NCI-H524 treated with DMSO at 0.1 percent for 48 hours (cell line): ENCODE measurements at places on chromosomes 6 and 20.

DNA sequence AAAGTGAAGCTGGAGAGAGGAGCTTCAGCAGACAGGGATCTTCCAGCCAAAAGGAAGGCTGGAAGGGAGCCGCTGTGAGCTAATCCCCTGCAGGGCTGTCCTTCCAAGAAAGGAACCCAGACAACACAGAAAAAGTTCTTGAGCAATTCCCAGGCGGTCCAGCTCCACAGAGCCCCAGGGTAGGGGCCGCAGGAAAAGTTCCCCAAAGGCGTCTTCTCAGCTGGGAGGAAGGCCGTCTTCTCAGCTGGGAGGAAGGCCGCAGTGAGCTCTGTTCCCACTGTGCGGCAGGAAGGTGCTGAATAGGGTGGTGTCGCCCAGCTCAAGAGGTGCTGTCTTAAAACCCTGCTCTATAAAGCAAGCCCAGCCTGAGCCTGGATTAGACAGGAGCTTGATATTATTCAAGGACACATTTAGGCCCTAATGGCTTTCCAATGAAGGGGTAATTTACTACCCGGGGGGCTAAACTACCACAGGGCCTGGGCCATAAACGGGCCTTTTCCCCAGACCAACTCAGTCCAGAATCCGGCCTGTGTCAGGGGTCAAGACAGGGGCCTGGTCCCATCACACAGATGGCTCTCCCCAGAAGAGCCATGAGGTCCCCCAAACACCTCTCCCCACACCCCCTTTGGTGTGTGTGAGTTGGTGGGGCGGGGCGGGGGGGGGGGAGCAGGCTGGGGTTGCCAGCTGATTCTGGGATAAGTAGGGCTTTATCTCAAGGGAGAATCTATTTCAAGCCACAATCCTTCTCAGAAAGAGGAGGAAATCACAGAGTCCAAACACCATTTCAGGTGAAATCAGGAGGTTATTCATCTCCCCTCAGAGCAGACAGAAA, 103.6 kb downstream of the NOL4L start:
- DNase-seq = no peak

DNA sequence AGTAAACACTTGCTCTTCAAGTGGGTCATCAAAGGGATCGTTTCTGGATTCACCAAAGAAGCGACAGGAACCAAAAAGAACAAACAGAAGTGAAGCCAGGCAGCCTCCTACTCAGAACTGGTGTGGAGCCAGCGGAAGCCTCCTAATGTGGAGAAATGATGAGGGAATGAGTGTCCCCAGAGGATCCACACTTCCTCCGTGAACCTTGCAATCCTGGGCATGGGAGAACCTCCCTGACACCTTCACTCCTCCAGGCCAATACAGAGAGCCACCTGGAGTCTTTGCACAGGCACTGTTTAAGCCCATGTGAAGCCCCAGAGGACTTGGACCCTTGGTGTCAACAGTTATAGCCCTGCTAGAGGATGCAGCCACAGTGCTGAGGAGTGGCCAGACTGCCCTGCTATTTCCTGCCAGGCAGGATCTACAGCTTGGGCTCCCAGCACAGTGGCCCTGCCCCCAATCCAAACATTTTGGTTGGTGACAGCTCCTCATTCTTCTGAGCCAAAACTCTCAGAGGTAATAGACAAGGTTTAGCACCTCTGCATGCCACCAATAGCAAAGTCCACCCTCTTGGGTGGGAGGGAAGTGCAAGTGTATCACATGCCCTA, 23.2 kb upstream of the SERINC1 start:
- no peak for DNase-seq

GRCh38 chr20:38196592-38196991, 31.5 kb upstream of the TGM2 start:
- DNase-seq = no peak

DNA sequence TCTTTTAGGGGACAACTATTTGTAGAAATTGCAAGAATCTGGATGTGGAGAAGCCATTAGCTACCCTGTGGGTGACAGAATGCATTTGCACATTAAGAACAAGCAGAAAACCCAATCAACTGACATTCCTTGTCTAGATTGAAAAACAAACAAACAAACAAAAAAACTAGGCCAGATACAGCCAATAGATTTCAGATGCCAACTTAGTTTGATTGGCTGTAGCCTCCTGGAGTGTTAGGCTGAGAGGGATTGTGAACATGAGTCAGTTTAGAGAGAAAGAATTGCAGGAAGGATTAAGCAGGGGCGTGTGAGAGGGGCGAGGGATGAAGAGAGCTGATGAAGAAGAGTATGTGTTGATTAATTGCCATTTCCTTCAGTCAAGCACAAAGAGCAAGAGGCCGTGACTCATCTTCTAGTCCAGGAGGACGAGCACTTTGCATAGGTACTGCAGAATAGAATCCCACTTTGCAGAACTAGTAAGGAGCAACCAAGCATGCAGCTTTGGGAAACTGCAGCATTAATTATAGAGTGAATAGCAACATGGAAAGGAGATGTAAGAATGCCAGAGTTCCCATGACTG, 188.0 kb upstream of the RAB32 start:
- no peak for DNase-seq

DNA sequence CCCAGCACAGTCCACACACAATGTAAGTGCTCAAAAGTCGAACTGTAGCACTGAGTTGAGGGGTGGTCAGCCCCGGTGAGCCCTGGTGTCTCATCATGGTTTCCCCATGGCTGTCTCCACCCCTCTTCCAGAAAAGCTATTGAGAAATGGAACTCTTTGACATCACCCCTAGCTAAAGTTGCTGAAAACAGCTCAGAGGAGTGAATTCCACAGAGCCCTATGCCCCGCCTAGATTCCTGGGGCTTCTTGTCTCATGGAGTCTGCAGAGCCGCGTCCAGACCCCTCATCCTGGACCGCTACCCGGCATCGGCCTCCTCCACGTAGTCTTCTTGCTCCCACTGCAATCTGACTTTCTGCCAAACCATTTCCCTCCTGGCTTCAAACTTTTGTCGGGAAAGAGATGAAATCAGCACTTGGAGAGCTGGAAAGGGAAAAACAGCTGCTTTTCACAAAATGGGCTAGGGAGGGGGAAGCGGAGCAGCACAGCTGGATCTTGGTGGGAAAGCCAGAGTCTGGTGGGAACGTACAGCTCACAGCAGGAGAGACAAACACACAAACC, 132.2 kb downstream of the SNX5 start:
- DNase-seq = no peak

- no peak for DNase-seq
Measured at GRCh38 chr20:37636977-37637376, 56.9 kb upstream of the CTNNBL1 start.

- no peak for DNase-seq
Measured at GRCh38 chr6:127992144-127992543, 91.3 kb upstream of the THEMIS start.

DNA sequence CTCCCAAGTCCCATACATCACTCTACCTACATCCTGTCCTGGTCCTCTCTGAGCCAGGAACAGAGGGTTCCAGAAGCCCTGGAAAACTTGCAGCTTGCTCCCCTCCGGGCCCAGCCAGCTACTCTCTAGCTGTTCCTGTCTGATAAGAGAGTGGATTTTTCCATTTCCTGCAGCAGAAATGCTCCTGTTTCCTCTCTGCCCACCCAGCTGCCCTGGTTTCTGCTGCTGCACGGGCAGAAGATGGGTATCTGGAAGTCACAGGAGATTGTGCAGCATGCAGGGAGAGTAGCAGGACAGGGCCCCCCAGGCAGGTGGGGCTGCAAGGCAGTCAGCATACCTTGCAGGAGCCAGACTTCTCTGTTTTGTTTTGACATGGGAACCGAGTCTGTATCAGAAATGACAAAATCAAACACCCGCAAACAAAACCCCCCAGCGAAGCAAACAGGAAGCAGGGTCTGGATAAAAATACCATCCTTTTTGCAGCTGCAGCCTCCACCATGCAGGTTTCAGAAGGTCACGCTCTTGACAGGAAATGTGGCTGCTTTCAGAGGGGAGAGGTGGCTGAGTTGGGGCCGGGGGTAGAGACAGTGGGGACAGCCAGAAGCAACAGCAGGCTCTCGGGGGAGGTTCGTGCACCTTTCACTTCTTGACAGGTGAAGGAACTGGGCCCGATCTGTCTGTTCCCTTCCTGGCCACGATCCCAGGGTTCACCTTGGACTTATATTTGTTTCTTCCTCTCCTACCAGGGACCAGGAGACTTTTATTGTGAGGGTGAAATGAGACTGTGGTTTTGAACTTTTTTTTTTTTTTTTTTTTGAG, 50.8 kb upstream of the FAM83D start:
- no peak for DNase-seq

GRCh38 chr6:14975471-14975817, 270.4 kb upstream of the JARID2 start:
- no peak for DNase-seq

GRCh38 chr20:53643031-53643832, 49.6 kb upstream of the ZNF217 start:
- no peak for DNase-seq

DNA sequence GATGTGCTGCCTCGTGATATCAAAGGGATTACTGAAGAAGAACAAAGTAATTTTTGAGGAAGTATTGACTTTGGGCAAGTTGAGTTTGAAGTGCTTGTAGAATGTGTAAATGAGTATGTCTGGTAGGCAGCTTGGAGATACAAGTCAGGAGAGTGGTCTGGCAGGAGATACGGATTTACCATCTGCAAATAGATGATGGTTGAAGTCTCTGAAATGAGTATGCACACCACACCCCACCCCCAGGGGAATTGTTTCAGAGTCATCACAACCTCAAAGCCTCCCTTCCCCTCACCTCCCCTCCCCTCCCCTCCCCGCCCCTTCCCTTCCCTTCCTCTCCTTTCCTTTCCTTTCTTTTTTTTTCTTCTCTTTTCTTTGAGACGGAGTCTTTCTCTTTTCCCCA, 16.4 kb upstream of the MCUR1 start:
- DNase-seq = no peak

- no peak for DNase-seq
Measured at GRCh38 chr6:101534386-101534785, 140.9 kb downstream of the GRIK2 start.

- DNase-seq = no peak
Measured at GRCh38 chr6:139699911-139700310, 325.5 kb upstream of the CITED2 start.

DNA sequence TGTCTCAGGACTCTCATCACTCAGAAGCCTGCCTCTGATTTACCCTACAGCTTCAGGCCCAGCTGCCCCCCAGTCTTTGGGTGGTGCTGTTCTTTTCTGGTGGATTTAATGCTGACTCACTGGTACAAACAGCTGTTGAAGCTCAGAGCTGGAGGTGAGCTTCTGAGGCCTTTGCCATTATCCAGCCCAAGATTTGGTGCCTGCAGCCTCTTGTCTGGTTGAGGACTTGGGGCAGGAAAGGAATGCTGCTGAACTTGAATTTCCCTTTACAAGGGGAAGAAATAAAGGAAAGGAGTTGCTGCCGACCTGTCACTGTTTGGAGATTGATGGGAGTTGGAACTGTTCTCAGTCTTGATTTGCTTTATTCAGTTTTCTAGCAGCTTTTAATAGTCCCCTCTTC, 19.8 kb downstream of the ABCF1 start:
- DNase-seq = no peak

DNA sequence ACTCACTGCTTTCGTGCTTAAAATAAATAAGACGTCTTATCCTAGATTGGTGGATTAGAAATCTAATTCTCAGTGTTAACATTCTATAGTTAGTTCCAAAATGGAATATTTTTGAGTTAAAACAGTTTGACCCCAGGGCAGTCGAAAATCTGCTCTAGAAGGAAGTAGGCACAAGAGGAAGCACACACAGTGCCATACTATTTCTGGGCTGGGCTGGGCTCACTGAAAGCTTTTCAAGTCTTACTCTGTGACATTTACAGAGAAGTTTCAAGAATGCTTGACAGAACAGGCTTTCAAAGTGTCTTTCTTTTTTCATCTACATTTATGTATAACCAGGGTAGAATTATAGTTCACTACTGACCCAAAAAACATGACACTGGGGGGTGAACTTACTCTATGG, 209.8 kb downstream of the SOD2 start:
- no peak for DNase-seq

DNA sequence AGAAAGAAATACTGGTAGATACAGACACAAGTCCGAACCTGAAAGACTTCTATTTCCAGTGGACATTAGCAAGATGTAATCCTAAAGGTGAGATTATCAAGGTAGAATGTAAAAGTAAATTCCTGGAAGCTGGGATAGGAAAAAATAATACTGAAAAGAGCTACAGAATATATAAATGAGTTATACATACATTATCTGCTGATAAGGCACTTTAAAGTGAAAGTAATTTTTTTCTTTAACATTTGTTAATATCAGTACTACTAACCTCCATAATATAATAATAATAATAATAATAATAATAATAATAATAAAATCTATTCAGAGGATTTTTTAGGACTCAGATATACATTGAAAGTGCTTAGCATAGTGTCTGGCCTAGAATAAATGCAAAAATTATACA, 102.5 kb downstream of the RFX6 start:
- no peak for DNase-seq

GRCh38 chr6:11129908-11130565, 18.5 kb upstream of the ERVFRD-1 start:
- DNase-seq = no peak

DNA sequence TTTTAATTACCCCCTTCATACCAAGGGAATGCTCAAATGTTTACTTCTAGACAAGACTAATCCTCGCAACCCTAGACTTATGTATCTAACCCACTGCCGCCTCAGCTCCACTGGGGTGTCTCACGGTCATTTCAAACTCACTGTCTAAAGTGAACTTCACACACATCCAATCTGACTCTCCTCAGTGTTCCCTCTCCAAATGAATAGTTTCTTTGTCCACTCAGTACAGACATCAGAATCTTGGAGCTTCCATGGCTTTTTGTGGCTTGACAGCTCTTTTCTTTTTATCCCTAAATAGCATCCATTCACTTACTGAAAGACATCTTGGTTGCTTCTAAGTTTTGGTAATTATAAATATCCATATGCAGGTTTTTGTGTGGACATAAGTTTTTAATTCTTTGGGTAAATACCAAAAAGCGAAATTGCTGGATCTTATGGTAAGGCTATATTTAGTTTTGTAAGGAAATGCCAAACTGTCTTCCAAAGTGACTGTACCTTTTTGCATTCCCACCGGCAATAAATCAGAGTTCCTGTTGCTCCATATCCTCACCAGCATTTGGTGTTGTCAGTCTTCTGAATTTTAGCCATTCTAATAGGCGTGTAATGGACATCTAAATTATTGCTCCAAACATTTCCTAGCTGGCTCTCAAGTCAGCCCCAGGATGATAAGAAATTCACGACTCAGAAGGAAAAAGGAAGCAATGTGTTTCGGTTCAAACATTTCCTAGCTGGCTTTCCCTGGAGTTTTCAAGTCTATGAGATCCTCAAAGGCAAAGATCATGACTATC, 73.1 kb downstream of the DNAAF9 start:
- no peak for DNase-seq

DNA sequence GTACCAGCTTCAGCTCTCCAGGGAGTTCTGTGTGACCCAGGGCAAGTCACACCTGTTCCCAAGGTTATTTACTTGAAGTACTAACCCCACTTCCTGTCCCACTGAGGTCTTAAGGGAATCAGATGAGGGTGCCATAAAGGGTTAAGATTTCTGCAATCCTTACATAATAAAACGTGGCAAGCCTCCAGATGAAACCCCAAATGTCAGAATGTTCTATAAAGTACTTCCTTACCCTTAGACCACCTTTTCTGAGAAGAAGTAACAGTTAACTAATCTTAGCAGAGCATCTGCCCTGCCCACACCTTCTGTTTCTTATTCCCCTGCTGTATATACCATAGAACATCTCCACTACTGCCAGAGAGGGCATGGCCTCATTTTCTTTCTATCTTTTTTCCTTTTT, 6.0 kb upstream of the AVP start:
- no peak for DNase-seq
